ENCODE measurements at places on chromosomes 4 and X.

- no peak for DNase-seq
Measured at GRCh38 chr4:79964400-79965211, 108.4 kb downstream of the ANTXR2 start.

GRCh38 chr4:22546299-22546698, 30.4 kb upstream of the ADGRA3 start:
- DNase-seq, result no peak

DNA sequence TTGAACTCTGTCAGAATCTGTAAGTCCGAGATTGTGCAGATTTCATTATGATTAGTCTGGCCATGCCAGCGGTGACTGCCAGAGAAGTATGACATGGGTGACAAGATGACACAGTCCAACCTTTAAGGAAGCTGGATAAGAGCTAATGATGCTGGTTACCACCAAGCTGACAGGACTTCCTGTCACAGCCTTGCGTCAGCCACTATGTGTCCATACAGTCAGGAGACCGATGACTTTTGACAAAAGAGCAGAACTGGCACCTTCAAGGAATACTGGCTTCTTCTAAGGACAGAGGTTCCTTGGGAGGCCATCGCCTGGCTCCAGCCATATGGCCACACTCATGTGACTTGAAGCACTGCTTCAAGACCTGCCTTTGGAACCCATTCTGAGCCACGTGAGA, 67.2 kb upstream of the TFDP3 start:
- DNase-seq, result no peak

- no peak for DNase-seq
Measured at GRCh38 chr4:24853142-24853541, 57.8 kb downstream of the SOD3 start.

DNA sequence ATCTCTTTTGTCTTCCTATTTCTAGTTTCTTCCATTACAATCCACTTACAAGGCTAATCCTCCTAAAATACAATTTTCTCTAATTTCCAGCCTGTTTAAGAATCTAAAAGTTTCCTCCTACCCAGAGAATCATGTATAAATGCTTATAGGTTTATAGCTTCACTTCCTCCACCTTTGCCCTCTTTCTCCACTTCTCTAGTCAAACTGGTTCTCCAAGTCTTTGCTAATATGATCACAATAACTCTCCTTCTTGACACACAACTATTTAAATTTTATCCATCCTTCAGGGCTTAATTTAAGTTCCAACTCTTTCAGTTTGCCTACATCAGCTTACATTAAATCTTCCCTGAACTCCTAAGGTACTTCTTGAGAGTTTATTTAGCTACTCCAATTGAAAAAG, 69.2 kb downstream of the RPS6KA6 start:
- no peak for DNase-seq

All from Kasumi-1 (cell line).